Ureter (tissue), 1 donor: ENCODE measurements at places on chromosomes 5 and 9. TPM values are rescaled to one million over a fixed set of nuclear protein-coding genes. Genes with fewer than 3 reads are reported as not detected.

The TMEFF1 gene
- not detected for total RNA-seq

The LPAR1 gene
- 67.6 TPM for total RNA-seq

The GNA14 gene
- total RNA-seq = 12.4 TPM

The KIAA0825 gene
- total RNA-seq = 5.9 TPM

The HACD4 gene
- total RNA-seq = 4.1 TPM

The PCDHGA1 gene
- total RNA-seq = 0.57 TPM

The GRIN1 gene
- 0.21 TPM for total RNA-seq

The PCDHAC2 gene
- 4.0 TPM for total RNA-seq

The LCN15 gene
- total RNA-seq = not detected

The ST8SIA4 gene
- total RNA-seq = 6.5 TPM

The MEF2C gene
- 57.7 TPM for total RNA-seq

The GPR150 gene
- 0.18 TPM for total RNA-seq

The FBN2 gene
- 4.8 TPM for total RNA-seq

The CDKN2B gene
- 6.1 TPM for total RNA-seq

DNA sequence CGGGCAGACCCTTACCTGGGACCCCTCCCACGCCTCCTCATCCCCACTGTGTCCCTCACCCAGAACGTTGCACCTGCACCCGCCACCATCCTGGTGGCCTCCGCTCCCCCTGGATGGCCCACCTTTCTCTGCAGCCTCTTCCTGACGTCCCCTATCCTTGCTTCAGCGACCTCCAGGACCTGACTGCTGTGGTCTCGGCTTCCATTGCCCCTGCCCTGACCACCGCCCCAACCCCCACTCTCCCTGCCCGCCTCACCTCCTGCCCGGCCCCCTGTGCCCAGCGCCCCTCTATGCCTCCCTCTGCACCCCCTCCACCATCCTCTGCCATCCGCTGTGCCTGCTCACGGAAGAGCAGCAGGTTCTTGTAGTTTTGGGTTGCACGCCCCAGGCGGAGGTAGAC is 2.2 kb downstream of the LCN10 start:
- no peak for DNase-seq

- DNase-seq = no peak
Observed at GRCh38 chr5:30041291-30041690, 1152.2 kb upstream of the CDH6 start.

GRCh38 chr5:142663246-142663645 is 22.6 kb downstream of the FGF1 start:
- DNase-seq = no peak

- no peak for DNase-seq
Observed at GRCh38 chr9:77595426-77596095, 52.6 kb downstream of the GNA14 start.

DNA sequence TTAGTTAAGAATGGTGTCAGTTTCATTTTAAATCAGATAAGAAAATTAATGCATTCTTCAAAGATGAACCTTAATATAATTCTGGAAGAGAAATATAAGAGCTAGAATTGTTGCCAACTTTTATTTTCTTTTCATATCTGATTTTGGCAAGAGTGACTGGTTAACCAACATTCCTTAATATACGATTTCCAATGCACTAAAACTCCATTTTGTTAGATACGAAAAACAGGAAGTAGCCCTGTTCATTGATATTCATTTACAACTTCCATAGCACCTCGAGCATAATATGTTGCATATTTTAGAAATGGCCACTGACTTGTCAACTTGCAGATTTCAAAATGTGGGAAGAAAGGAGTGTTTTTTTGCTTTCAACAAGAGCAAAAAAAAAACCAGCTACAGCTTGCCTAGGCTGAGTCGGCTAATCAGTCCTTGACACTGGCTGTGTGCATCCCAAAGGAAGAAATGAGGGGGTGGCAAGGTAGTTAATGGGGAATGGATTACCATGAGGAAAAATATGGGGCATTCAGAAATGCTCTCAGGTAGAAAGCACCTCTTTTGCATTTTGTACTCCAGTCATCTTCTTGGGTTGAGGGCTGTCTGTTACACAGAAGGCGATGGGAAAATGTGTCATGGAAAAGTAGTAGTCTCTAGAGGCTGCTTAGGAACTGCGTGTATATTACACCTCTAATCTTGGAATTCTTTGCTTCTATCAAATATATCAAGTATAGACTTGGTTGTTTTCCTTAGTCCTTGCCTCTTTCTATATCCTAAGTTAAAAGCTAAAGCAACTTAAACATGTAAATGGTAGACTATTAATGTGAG is 3.9 kb downstream of the MAP3K1 start:
- DNase-seq = no peak

- DNase-seq = no peak
Observed at GRCh38 chr5:136192526-136193321, at the start of gene SMIM32. TSS of gene SMIM32 (minus strand) at chr5:136193162. CDS start at chr5:136192524, 638 bp downstream.

- no peak for DNase-seq
Observed at GRCh38 chr9:37187713-37188439, 67.5 kb downstream of the ZCCHC7 start.

DNA sequence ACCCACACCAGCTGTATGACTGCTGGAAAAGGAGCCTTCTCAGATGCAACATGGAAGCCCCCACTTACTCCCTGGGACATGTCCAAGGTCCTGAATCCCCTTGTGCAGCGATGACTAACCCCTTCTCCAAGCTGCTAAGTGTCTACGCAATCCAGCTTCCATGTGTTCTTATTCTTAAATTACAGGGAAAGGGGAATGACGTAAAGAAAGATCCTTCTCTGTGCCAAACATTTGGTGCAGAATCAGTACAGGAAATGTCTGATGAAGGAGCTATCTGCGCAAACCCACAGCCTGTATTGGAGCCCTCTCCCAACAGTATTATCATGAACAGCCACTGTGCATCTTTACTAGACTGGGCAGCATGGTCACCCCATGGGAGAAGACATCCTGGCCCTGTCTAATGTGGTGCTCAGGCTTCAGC is 183.2 kb downstream of the FRMD3 start:
- DNase-seq = no peak

GRCh38 chr5:93891491-93892480 is 150.4 kb upstream of the POU5F2 start:
- no peak for DNase-seq

DNA sequence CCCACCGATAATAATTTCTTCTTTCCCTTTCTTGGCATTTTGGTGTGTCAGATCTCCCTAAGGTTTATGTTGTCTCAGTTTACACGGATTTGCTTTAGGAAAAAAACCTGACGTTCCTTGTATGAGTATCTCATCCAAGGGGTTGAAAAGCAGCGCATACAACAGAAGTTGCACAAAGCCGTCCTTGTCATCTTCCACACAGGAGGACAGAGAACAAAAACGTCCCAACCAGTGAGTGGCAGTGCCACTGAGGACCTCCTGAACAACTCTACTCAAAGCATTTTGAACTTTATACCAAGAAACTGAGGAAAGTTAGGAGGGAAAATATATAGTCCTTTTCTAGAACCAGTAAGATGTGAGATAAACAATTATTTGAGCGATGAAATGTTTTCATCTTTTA is 547.0 kb downstream of the PDE4D start:
- no peak for DNase-seq

GRCh38 chr5:34474573-34475021 is 181.5 kb upstream of the RAI14 start:
- DNase-seq = no peak
